ENCODE measurements at places on chromosomes 2 and 18.

DNA sequence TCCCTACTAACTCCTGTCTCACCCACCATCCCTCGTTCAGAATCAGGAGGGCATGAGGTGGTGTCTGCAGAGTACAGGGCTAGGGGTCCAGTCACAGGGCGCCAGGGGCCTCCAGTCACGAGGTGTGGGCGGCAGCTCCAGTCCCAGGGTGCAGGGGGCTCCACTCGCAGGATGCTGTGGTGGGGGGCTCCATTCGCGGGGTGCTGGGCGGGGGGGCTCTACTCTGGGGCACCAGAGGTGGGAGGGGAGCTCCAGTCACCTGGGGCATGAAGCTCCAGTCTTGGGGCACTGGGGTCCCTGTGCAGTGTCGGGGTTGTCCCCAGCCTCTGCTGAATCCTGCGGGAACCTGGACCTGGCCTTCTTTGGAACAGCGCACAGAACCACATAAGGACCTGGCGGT is 66.0 kb downstream of the EIPR1 start:
- no peak for DNase-seq

DNA sequence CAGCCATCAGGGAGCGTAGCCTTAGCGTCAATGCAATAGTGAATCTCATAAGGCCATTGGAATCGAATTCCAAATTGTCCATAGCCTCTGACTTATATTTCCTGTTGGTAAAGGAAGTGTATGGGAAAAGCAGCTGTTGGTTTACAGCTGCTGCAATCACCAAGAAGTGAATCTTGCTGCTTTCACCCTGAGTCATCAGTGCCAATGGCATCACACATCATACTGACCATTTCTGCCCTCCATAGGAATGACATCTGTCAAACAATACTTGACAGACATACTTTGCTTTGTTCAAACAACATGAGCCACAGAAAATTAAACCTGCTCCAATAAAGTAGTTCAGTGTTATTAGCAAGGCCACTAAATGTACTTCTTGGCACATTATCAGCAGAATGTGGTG is 111.2 kb upstream of the KLHL29 start:
- DNase-seq = no peak

DNA sequence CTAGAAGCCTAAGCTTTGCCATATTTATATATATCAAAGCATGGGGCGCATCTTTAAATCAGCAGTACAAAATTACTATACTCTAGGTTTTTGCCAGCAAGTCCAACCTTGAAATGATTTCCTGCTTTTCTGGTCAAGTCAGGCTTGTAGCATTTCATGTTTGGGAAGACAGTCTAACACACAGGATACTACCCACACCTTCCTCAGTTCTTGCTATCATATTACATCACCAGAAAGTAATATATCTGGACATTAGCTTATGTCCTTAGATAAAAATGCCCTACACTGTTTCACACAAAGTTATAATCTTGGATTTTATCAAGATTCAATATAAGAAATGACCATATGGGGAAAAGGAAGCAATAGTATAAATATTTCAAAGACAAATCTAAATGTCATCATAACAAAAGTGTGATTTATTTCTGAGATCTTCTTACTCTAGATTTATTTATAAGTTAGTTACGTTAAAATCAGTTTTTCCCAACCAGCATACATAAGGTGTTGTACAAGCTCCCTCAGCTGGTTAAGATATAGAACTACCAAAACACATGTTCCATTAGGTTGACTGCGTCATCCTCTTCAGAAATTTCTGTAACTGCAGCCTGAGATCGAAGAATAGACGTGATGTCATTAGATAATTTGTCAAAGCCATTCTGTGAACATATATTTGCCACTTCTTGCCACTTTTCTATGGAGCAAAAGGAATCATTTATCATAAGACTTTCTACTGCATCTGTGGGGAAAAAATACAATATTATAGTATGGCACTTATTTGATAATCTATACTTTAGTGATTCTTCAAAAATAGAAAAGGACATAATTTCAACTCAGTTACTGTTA is 56.6 kb downstream of the CLHC1 start:
- no peak for DNase-seq

DNA sequence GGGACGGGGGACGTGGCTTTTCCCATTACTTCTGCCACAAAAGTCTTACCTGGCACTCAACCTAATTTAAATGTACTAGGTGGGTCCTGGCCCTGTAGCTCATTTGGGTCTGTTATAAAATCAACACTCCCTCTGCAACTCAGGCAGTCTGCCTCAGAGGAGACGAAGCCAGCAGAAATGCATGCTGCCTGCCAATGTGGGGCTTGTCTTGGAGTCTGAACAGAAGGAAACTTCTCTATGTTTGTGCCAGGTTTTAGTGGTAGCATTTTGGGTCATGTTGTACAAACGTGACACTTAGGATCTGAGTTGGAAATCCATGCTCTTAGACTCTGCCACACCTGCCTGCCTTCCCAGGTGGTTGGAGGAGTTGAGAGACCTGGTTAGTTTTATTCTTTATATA is 292.5 kb upstream of the FAM98A start:
- no peak for DNase-seq

DNA sequence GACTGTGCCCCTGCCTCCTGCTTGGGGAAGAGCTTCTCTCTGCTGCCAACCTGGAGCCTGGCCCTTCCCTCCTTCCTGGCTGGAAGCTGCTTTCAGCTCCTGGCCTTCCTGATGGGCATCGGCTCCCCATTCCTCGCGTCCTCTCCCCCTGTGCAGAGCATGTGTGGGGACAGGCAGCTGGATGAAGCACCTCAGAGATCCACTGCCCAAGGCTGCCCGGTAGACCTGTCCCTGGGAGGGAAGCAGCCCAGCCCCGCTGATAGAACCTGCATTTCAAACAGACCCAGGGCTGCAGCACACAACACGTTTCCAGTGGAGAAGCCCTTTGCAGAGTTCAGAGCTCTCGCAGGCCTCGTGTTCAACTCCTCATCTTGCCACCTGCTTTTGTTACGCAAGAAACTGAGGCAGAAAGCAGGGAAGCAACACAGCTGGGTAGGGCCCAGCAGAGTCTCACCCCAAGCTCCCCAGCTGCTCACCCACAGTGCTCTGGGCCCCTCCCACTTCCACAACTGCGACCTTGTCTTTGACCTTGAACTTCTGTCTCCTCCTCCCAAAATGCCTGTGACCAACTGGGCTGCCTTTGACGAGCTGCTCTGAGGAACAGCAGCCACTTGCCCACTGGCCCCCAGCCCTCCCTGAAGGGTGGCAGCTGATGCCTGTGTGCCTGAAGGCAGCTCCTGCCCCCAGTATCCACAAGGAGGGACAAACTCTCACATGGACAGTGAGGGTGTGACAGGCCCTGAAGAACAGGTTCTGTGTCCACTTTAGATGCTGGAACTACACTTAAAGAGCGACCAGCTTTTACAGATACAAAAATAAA is 65.5 kb downstream of the PARD6G start:
- DNase-seq = no peak
